Substantia nigra (tissue), 51 donors: ENCODE measurements at places on chromosomes 1 and 21.

- no peak for DNase-seq
Observed at GRCh38 chr1:47895279-47896125, 101.7 kb downstream of the TRABD2B start.

GRCh38 chr1:75129660-75129982 lies 4.6 kb upstream of the LHX8 start:
- DNase-seq = no peak

DNA sequence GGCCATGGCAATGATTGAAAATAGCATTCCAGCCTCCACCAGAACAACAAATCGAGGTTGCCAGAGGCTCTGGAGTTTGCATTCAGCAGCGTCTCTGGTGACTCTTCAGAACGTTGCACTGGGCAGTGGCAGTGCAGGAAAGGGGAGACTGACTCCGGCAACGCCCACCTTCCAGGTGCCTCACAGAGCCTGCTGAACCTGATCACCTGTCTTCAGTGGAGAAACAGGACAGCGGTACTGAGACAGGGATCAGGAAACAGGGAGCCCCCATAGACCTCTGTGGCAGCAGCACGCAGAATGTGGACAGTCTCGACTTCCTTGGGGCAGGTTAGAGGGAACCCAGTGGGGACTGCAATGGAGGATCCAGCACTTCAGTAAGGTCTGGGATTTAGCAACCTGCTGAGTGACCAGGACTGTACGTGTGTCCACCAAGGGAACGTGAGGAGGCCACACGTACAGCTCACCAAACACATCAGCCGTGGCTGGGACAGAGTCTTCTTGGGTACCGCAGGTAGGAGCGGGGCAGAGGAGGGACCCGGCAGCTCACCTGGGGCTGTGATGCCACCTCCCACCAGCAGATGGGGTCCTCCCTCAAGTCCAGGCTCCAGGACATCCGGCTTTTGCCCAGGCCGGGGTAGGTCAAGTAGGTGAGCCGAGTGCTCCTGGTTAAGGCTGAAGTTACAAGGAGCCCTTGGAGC lies 128.6 kb downstream of the PRDM2 start:
- no peak for DNase-seq

DNA sequence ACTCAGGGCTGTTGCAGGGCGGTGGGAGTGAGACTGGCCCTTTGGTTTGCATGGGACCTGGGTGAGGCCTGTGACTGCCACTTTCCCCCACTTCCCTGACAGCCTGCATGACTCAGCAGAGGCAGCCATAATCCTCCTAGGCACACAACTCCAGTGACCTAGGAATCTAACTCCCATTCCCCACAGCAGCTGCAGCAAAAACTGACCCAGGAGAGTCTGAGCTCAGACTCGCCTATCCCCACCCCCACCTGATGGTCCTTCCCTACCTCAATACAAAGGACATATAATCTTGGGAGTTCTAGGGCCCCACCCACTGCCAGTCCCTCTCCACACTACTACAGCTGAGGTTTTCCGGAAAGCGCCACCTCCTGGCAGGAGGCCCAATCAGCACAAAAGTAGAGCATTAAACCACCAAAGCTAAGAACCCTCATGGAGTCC lies 26.7 kb downstream of the NDC1 start:
- DNase-seq = no peak

GRCh38 chr1:155313261-155313660 lies 4.6 kb downstream of the FDPS start:
- no peak for DNase-seq

DNA sequence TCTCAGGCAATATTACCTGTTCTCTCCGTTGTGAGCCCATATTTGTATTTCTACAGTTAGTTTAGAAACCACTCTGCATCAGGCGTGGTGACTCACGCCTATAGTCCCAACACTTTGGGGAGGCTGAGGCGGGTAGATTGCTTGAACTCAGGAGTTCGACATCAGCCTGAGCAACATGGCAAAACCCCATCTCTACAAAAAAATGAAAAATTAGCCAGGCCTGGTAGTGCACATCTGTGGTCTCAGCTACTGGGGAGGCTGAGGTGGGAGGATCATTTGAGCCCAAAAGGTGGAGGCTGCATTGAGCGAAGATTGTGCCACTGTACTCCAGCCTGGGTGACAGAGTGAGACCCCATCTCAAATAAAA lies 19.7 kb upstream of the ID3 start:
- DNase-seq = no peak

- DNase-seq = no peak
Observed at GRCh38 chr1:15110867-15111230, 42.7 kb upstream of the TMEM51 start.

- no peak for DNase-seq
Observed at GRCh38 chr1:110065841-110066240, 4.6 kb downstream of the ALX3 start.

DNA sequence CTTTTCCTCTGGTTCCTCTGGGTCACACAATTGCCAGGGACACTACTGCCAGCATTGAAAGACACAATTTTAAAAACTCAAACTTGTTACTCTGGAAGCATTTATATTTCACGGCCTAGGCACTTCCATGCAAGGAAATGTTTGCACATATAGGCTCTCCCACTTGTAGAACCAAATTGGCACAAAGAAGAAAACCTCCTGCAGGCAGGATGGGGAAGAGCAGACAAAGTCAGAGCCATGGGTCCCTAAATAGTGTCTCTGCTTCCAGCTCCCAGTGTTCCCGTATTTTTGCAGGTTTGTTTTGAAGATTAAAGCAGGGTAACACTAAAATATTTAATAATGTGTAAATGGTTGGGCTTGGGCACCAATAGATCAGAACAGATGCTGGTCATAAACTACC lies 19.0 kb upstream of the ADGRL2 start:
- no peak for DNase-seq

- no peak for DNase-seq
Observed at GRCh38 chr21:28439251-28439650, 553.4 kb downstream of the LTN1 start.

DNA sequence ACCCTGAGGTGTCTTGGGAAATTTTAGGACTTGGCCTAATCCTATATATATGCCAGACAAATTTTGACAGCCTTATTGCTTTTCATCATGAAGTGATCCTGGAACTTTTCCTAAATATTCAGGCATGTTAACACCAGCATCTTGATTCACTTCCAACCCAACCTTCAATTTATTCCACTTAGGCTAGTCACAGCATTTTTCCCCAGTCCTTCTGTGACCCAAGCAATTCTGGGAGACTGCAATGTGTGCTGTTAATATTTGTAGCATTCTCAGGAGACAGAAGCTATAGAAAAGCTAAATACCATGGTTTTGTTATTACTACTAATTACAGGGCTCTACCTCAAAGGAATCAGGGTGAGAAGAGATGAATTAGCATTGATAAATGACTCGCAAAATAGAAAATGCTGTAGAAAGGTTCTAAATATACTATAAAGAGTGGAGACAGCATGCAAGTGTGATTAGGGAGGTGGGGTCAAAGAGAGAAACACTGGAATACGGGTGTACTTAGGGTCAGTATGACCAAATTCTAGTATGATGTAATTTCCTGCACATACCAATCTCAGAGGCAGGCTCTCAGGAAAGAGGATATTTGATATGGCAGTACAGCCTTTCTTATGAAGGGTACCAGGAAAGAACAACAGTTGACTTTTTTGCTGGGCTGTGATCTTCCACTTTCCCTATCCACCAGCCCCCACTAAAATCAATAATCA lies 29.1 kb downstream of the PRRX1 start:
- DNase-seq = no peak

DNA sequence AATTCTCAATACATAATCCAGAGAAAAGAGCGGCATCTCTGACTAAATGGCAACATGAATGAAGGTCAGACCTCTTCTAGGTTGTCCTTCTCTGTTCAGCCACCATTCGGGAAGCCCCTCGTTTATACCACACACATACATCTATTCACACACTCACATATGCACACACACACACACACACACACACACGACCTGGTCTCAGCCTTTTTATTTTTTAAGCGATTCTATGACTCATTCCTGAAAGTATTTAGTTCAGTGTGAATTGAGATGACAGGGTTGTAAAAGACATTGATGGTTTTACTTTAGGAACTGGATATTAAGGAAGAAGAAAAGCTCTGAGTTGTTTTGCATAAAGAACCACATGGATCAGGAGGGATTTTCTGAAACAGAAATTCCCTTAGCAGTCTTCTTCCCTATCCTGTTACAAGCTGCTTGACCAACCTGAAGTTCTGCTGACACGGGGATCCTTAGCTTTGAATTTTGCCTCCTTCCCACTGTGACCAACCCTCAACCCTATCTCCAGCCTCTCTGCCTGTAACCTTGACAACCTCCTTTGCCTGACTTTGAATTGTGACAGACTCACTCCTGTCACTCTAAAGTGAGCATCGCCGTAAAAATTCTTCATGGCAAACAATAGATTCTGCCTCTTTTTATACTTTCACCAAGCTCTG lies 383.1 kb upstream of the ESRRG start:
- DNase-seq = no peak

- DNase-seq = no peak
Observed at GRCh38 chr1:232123775-232124659, 497.4 kb downstream of the DISC1 start.

DNA sequence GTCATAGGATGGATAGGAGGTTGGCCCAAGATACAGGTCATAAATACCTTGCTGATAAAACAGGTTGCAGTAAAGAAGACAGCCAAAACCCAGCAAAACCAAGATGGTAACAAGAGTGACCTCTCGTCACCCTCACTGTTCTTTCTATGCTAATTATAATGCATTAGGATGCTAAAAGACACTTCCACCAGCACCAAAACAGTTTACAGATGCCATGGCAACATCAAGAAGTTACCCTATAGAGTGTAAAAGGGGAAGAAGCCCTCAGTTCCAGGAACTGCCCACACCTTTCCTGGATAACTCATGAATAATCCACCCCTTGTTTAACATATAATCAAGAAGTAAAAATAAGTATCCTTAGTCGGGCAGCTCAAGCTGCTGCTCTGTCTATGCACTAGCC lies 671.9 kb downstream of the PTPRC start:
- DNase-seq = no peak

- DNase-seq = no peak
Observed at GRCh38 chr1:178324003-178324402, 172.8 kb downstream of the CLEC20A start.
